ENCODE measurements at places on chromosomes 12 and 14.

- no peak for DNase-seq
Observed at GRCh38 chr14:95240859-95241813, 78.6 kb downstream of the CLMN start.

- no peak for DNase-seq
Observed at GRCh38 chr12:124305776-124306685, 11.1 kb downstream of the RFLNA start.

- no peak for DNase-seq
Observed at GRCh38 chr14:101289911-101290310, 271.4 kb upstream of the DIO3 start.

DNA sequence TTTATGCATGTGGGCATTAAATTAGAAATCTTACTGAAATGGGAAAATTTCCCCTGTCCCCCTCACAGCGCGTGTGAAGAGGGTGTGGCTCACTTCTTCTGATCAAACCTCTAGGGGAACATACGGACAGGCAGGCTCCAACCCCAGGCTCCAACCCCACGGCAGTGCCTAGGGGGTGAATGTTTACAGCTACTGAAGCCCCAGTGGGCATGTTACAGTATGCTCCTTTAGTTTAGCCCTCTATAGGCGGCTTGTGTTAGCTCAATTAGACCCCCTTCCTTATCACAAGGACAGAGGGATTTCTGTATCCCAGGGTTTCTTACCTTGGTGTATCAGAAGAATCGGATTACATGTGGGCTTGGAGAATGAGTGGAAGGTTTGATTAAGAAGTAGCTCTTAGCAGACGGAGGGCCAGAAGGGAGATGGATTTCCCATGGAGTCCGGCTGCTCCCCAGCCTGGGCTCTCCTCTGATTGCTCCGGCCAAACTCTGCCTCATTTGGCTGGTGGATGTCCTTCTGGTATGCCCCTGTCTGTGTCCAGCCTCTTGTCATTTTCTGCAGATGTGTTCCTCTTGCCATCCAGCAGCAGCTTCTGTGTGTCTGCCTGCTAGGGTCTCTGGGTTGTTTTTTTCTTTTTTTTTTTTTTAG lies 223.7 kb downstream of the TMTC2 start:
- no peak for DNase-seq

- no peak for DNase-seq
Observed at GRCh38 chr14:36430662-36431084, 89.4 kb downstream of the NKX2-1 start.

DNA sequence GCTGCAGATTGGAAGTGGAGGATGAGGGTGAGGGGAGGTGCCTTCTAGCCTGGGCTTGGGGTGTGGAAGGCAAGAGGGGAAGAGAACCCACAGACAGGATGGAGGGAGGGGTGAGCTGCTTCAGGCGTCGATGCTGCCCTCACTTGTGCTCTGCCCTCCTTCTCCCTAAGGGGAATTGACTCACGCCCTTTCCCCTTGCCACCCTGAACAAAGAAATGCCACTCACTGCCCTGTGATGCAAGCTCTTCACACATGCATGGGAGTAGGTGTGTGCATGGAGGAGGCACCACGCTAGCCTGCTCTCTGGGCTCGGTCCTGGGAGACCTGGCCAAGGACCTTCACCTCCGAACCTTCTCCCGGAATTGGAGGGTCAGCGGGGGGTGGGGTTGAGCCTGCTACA lies 35.7 kb upstream of the PRMT8 start:
- DNase-seq: no peak

- no peak for DNase-seq
Observed at GRCh38 chr12:73159954-73160353, 887.8 kb downstream of the TRHDE start.

- DNase-seq: no peak
Observed at GRCh38 chr14:89848165-89848564, 106.4 kb downstream of the EFCAB11 start.

DNA sequence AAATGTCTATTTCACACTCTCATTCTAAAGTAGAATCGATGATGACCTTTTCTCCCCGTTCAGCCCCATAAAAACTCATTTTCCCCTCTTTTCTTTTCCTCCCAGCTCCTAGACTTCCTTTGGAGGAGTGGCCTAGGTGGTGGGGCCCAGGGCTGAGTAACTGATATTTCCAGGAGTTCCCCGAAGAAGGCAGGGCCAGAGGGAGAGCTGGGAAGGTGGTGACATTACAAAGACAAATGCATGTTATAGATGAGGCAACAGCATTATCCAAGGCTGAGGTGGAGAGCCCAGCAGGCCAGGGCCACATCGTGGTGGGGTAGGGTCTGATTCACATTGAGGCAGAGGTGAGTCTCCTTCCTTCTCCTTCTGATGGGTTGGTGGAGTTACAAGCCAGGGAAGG lies 22.2 kb upstream of the HDAC7 start:
- no peak for DNase-seq

DNA sequence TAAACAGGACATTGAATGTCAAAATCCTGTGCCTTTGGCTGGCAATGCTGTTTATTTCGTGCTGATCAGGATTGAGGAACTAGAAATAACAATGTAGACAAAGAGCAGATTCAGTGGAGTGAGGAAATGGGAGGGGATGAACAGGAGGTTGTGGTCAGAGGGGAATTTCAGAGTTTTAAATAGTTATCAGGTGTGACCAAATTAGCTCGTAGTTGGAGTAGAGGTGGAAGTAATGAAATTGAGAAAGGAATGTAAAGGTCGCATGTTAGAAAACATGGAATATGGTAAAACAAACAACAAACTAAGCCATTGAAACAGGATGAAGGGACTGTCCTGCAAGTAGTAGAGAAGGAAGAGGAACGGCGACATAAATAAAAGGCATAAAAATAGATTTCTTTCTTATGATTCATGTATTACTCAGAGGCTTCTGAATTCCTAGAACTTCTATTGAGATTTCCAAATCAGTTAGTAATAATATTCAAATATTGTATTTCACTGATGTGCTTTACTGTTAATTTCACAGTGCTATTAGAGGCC lies 9.5 kb upstream of the SAV1 start:
- DNase-seq: no peak

DNA sequence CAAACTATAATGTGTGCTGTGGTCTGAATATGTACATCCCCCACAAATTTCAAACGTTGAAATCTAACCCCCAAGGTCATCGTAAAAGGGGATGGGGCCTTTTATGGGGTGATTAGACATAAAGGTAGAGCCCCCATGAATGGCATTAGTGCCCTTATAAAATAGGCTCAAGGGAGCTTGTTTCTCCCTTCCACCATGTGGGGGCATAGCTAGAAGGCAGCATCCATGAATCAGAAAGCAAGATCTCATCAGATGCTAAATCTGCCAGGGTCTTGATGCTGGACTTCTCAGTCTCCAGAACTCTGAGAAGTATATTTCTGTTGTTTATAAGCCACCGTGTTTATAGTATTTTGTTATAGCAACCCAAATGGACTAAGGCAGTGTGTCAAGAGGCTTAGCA lies 33.4 kb upstream of the IGF1 start:
- DNase-seq: no peak

- DNase-seq: no peak
Observed at GRCh38 chr14:31122098-31122611, 85.4 kb downstream of the HECTD1 start.

GRCh38 chr12:52061470-52062166 lies 8.2 kb upstream of the ATG101 start:
- no peak for DNase-seq

- DNase-seq: no peak
Observed at GRCh38 chr12:5172886-5173285, 129.2 kb downstream of the KCNA5 start.

DNA sequence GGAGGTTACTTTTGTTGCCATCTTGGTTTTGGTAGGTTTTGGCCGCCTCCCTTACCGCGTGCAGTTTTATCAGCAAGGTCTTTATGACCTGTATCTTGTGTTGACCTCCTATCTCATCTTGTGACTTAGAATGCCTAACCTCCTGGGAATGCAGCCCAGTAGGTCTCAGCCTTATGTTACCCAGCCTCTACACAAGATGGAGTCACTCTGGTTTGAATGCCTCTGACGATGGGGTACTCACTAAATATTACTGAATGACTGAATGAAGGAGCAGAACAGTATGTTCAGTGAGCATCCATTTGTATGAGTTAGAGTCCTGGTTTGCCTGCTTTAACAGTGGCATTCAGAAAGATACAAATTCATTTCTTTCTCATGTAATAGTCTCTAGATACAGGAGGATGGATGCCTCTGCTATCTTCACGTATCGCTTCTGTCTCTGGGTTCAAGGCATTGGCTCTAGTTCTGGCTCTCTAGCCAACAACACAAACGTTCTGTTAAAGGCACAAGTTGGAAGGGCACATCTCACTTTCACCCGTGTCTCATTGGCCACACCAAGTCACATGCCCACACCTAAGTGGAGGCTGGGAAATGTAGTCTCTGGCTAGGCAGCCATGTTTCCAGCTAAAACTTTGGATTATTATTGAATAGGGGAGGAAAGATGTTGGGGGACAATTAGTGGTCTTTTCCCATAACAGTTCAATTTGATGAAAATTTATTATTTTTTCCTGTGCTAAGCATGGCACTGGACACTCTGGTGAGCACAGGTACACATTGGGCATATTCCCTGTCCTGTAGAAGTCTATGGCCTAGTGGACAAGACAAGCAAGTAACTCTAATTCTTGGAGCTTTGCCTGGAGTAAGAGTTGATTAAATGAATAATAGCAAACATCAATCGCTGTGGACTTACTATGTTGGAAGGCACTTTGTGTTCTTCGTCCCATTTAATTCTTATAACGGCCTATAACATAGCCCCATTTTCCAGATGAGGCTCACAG lies 75.2 kb upstream of the RPH3A start:
- DNase-seq: no peak

DNA sequence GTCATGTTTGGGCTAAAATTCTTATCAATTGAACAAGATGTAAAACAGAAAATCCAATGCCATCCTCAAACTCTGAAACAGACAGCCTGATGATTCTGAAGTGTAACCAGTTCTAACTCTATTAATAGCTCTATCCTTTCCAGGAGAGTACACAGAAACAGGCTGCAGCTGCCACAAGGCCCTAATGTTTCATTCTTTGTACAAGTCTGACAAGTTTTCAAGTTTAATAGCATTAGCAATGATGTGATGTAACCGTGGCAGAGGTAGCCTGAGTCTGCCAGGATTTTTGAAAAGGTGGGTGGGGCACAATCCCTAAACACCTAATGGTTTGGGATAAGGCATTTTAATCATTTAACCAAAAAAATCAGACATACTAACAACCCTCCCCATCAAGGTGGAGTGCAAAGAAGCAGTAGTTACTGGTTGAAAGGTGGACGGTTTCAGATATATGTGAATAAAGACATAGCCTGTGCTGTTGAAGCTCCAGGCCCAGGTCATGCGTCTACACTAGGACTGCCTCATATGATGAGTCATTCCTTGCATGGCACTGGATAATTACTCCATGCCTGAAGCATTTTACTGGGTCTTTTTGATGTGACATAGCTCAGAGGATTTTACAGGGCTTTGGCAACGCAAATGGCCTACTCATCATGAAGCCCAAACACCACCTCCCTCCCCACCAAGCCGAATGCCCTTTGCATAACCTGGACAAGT lies 145.1 kb upstream of the GRIP1 start:
- DNase-seq: no peak

DNA sequence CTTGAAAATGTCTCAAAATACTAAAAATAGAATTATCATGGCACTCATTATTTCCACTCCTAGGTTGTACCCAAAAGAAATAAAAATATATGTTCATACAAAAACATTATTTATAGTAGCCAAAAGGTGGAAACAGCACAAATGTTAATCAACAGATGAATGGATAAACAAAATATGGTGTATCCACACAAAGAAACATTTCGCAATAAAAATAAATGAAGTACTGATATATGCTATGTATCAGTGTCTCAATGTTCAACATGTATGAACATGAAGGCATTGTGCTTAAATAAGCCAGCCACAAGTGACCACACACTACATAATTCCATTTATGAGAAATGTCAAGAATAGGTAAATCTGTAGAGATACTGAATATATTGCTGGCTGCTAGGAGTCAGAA lies 40.9 kb downstream of the FOXG1 start:
- DNase-seq: no peak

DNA sequence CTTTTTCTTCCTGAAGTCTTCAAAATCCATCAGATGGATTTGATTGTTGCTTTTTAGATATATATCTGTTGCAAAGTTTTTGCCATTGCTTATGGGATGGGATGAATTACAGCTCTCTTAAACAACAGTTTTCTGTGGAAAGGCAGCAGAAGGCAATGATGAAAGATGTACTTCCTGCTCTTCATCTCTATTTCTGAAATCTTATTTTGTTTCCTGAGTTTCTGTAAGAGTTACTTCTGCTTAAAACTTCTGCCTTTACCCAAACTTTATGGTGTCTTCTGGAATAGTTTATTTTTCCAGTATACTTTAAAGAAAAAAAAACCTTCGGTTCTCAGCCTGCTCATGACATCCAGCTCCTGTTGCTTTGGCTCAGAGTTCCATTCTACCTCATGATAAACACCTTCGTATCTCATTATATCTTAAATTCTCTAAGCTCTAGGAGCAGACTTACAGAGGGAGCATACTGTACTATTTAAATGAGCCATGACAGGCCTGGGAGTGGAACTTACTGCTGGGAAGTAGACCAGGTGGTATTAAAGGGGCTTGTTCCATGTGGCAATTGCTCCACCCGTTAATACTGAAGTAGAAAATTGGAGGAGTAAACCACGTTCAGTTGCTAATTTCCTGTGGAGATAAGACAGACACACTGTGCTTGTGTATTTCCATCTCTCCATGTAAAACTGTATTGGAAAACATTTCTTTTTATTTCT lies 288.4 kb downstream of the FBXL14 start:
- no peak for DNase-seq

DNA sequence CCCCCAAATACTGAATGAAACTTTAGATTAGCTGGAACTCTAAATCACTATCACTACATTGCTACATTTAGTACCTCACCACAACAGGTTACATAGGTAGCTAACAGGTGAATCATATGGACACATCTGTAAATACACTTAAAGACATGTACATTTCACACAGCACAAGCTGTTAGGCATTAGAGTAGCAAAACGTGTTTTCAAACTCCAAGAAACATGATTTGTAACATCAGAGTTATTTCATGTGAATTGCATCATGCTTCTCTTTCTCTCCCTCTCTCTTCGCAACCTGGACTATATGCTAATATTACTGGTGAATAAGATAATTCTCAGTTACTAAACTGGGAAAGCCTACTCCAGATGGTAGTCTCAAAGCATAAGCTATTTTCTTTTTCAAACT lies 4.3 kb downstream of the SEL1L start:
- no peak for DNase-seq

- DNase-seq: no peak
Observed at GRCh38 chr12:6312529-6313325, 2.2 kb downstream of the PLEKHG6 start.

DNA sequence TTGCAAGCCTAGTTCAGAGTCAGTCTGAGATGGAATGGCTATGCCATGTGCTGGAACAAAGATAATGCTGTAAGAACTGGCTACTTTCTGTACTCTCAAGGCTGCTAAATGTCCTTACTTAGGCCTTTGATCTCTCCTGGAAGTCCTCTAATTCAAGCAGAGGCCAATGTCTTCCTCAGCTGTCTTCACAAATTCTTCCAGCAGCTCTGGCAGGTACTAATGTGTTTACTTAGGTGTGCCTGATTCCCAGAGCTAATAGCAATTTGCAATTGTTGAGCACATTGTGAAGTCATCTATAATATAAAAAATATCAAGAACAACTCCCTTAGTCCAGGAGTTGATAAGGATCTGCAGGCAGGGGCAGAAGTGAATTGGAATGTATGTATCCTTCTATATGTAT lies 3.8 kb upstream of the MYF5 start:
- DNase-seq: no peak

All from activated T-cell treated with anti-CD3 and anti-CD28 coated beads, Interleukin-2, amount 50 U/mL, for 1 hour (primary cell).